Activated CD4-positive, alpha-beta T cell treated with anti-CD3 and anti-CD28 coated beads, Interleukin-2, amount 50 U/mL, for 4 hours (primary cell): ENCODE measurements at places on chromosomes 11 and 22.

GRCh38 chr11:113464416-113464815, 10.8 kb downstream of the DRD2 start:
- no peak for DNase-seq

DNA sequence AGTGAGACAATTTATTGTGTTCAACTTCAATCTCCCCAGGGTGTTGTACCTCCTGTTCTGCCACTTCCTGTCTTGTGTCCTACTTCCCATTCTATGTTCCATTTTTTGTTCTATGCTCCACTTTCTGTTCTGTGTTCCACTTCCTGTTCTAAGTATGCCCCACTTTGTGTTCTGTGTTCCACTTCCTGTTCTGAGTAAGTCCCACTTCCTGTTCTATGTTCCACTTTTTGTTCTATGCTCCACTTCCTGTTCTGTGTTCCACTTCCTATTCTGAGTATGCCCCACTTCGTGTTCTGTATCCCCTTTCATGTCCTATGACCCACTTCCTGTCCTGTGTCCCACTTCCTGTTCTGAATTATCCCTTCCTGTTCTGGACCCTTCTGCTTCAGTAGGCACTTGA, 732.7 kb downstream of the TBC1D22A start:
- no peak for DNase-seq

DNA sequence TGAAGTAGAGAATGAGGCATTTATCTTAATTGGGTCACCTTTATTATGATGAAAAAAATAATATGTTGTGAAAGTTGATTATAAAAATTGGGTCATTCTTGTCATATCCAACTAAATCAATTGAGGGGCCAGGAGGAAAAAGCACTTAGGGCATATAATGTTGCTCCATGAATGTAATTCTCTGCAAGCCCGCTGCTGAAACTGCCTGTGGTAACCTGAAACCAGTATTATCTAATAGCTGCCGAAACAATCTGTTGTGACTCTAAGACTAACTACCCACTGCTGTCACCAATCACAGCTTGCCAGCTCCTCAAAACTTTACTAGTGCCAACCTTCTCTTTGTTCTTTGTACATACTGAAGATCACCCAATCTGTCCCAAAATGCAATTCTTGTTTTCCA, 115.8 kb downstream of the ATG16L2 start:
- no peak for DNase-seq

GRCh38 chr11:113668255-113668654, 37.9 kb downstream of the TMPRSS5 start:
- no peak for DNase-seq

GRCh38 chr22:32979606-32980005, 78.6 kb downstream of the SYN3 start:
- no peak for DNase-seq

GRCh38 chr11:99803501-99803900, 782.8 kb downstream of the CNTN5 start:
- DNase-seq, result no peak

DNA sequence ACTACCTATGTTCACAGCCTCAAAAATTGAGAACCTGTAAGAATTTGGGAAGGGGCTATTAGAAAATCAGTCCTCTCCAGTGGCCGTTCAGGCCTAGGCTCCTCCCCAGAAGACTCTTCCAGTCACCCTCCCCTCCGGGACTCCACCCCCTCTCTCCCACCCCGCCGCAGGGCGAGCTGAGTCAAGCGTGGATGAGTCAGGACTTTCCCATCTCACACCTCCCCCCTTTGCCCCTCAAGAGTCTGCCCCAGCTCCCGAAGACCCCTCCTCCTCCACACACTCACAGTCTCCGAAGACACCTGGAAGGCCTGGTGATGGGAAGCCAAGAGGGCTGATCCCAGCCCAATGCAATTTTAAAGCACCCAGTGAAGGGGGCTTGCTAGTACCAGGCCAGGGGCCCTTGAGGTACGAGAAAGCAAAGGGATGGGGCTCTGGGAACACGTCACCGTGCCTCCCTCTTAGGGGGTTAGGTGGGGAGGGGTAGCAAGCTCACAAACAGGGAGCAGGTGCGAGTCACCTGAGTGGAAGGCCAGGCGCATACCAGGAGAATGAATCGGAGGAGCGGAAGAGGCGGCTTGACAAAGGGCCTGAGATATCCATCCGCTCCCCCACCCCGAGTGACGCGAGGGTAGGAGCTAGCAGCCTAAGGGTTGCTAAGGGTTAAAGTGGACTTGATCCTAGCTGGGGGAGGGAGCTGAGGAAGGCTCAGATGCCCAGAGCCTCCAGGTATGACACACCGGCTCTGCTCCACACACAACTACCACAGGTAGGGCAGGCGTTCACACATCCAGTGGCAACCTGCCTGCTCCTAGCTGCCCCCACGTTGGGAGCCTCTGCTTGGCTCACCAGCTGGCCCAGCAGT, 13.6 kb downstream of the BCL9L start:
- DNase-seq, result peak; percentile 82

GRCh38 chr11:73226297-73227006, 8.4 kb downstream of the P2RY2 start:
- DNase-seq, result no peak

- peak; percentile 27 for DNase-seq
Observed at GRCh38 chr11:111586388-111586831, 15.8 kb upstream of the SIK2 start.

GRCh38 chr11:127598476-127598875, 597.9 kb upstream of the KIRREL3 start:
- no peak for DNase-seq

GRCh38 chr11:7714786-7715185, 8.5 kb upstream of the OVCH2 start:
- DNase-seq, result no peak

DNA sequence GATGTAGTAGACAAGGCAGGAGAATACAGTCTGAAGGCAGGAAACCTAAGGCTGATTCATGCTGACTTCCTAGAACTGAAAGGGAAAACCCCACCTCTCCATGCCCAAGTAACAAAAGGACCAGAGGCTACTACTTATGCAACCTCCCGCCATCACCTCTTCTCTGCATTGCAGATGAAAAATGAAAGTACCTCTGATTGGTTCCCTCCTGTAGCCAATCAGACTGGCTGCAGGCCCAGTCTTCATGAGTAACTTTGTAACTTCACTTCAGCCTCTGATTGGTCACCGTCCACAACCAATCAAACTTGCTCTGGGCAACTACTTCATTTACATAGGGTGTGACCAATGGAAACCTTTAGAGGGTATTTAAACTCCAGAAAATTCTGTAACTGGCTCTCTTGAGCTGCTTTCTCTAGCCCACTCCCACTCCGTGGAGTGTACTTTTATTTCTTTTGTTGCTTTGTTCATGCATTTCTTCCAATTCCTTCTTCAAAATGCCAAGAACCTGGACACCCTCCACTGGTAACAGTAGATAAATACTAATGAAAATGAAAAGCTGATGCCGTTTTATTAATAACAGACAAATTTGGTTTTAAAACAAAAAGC, 5.2 kb upstream of the MAP6 start:
- DNase-seq, result no peak

DNA sequence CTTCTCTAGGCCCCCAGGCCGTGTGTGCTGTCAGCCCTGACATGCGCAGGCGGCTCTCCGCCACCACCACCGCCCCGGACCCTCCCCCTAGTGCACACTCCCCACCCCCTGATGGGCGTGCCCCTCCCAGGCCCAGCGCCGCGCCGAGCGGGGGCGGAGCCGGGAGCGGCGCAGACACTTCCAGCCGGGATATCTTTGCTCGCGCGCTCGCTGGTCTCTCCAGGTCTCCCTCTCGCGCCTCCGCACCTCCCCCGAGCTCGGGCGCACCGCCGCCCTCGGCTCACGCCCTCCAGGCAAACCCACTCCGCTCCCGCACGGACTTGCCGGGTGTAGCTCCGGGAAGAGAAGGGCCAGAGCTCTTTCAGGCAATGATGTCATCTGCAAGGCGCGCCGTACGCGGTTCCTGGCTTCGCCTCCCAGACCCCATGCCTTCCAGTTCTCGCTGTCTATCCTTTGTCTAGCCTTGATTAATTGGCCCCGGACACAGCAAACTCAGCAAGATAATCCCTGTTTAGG, at the start of gene SCN3B:
SCN3B (minus strand) TSS at position 59 of the 516 bp plus-strand sequence. CDS start 823 bp downstream, outside the sequence.
- no peak for DNase-seq

DNA sequence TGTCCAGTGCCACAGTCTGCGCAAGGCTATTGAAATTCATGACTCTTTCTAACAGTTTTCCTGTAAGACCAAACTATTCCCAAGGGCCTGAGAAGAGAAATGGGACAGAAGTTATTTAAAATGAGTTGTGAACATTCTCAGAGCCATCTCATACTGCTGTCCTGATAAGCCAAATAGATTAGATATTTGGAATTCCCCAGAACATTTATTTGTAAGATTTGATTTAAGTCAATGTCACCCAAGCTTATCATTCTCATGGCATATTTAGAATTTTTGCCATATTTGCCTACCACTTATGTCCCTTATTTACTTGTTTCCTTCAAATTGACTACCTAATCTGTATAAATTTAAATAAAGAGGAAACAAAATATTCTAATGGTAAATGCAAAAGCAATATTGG, 82.4 kb downstream of the NAV2 start:
- no peak for DNase-seq

DNA sequence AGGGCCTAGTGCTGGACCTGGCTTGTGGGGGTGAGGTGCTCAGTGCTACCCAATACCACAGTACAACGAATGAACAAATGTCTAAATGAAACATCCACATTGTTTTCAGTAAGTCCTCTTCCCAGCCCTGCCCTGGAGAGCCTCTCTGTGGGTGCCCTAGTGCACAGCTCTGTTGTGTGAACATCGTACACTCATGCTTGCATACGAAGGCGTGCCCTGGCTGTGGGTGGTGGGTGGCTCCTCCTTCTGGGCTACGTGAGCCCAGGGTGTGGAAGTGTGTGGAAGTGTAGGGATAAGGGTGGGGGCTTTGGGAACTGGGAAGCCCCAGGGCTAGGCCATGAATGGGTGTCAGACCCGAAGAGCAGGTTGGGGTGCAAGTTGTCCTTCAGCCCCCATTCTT, 592 bp upstream of the NLRX1 start:
- no peak for DNase-seq

GRCh38 chr11:74162681-74163467, 7.9 kb downstream of the C2CD3 start:
- no peak for DNase-seq

DNA sequence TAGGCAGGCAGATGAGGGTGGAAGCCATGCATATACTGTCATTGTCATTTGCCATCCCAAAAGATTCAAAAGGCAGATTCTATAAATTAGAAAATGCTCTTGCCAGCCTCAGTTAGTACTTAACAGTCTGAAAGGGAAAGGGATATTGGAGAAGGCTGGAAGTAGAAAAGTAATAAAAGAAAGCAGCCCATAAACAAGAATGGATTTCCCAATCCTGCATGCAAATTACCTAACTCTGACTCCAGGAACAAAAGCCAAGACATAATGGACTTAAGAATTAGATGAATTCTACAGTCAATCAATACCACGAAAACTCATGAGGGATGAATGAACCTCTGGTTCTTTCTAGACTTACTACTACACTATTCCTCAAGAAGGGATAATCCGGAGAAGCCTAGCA, 5.9 kb downstream of the PAK1 start:
- no peak for DNase-seq

DNA sequence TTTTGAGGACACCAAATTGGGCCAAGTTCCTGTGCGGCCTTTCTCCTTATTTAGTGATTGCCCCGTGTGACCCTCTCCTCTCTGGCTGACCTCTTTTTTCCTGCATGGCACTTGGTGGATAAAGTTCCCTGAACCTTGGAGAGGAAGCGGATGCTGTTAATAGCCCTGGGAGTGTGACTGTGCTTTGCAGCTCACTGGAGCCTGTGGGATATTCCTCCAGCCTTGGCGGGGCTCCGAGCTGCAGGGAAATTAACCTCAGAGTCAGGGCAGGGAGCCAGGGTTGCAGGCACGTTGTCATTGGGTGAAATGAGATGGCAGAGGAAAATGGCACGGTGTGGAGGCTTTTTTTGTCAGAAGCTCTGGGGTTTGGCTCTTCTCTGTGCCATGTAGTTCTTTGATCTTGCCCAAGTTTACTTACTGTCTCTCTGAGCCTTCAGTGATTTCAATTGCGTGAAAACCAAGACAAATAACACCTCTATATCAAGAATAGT, 965 bp downstream of the OR9Q1 start:
- no peak for DNase-seq

GRCh38 chr11:14555818-14556217, 35.6 kb upstream of the PSMA1 start:
- DNase-seq, result no peak

DNA sequence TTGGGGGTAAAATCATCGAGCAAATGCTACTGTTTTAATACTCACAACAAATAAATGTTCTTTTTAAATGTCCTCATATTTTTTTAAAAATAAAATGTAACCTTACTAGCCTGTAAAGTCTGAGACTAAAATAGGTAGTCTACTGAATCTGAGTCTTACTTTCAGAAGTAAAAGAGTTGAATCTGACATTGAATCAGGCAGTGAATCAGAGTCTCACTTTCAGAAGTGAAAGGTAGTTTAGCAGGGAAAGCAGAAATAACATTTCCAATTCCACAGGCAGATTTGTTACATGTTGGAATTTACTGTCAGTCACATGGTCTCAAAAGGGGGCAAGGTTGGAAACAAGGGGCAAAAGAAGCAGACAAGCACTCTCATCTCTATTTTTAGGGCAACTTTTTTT, 143.0 kb downstream of the ELP4 start:
- DNase-seq, result no peak

- no peak for DNase-seq
Observed at GRCh38 chr11:12705874-12706273, 31.7 kb downstream of the TEAD1 start.

- DNase-seq, result no peak
Observed at GRCh38 chr11:115607621-115608221, 103.5 kb upstream of the CADM1 start.

- DNase-seq, result no peak
Observed at GRCh38 chr11:36364551-36365325, 68.7 kb downstream of the PRR5L start.
